Endothelial cell of umbilical vein (primary cell): ENCODE measurements at places on chromosomes 5 and 9. TPM values are rescaled to one million over a fixed set of nuclear protein-coding genes. Genes with fewer than 3 reads are reported as not detected.
A peak's percentile ranks its signal among the peaks of the same experiment; 100 is the strongest.

The ISL1 gene
- polyA plus RNA-seq: 0.13 and 0.28 TPM in 2 replicates

The SRA1 gene
- polyA plus RNA-seq: 17.6 and 20.3 TPM in 2 replicates

The HTR4 gene
- polyA plus RNA-seq: not detected in 2 replicates

The LMBRD2 gene
- 1.0 and 1.2 TPM in 2 replicates for polyA plus RNA-seq

The PDZD2 gene
- 0.65 and 0.66 TPM in 2 replicates for polyA plus RNA-seq

The PALM2AKAP2 gene
- polyA plus RNA-seq: 0.01 and 0.03 TPM in 2 replicates

The RMRP gene
- polyA plus RNA-seq: 359 TPM in 1 of 2 replicates, not detected in the other

The ORM2 gene
- not detected in 2 replicates for polyA plus RNA-seq

The ASPN gene
- polyA plus RNA-seq: not detected in 2 replicates

GRCh38 chr5:80672140-80672736, 17.5 kb upstream of the DHFR start:
- peak; percentile 69 for DNase-seq

- no peak for DNase-seq
Measured at GRCh38 chr9:124082622-124083021, 71.1 kb downstream of the LHX2 start.

- no peak for DNase-seq
Measured at GRCh38 chr9:98781588-98782383, 14.6 kb downstream of the ANKS6 start.

GRCh38 chr5:96220610-96221390, 212.2 kb downstream of the PCSK1 start:
- no peak for DNase-seq

DNA sequence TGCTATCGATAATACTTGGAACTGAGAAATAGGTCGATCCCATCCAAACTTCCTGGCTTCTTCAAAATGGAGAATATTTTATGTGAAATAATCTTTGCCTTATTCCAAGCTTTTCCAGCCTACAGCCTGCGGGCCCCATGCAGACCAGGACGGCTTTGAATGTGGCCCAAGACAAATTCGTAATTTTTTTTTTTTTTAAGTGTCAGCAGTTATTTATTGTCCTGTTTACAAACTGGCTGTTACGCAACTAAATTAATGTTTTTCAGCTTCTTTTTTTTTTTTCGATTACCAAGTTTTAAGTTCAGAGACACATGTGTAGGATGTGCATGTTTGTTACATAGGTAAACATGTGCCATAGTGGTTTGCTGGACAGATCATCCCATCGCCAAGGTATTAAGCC, 411.7 kb upstream of the EDIL3 start:
- no peak for DNase-seq

- DNase-seq: no peak
Measured at GRCh38 chr9:68709291-68710110, 4.5 kb downstream of the PIP5K1B start.

DNA sequence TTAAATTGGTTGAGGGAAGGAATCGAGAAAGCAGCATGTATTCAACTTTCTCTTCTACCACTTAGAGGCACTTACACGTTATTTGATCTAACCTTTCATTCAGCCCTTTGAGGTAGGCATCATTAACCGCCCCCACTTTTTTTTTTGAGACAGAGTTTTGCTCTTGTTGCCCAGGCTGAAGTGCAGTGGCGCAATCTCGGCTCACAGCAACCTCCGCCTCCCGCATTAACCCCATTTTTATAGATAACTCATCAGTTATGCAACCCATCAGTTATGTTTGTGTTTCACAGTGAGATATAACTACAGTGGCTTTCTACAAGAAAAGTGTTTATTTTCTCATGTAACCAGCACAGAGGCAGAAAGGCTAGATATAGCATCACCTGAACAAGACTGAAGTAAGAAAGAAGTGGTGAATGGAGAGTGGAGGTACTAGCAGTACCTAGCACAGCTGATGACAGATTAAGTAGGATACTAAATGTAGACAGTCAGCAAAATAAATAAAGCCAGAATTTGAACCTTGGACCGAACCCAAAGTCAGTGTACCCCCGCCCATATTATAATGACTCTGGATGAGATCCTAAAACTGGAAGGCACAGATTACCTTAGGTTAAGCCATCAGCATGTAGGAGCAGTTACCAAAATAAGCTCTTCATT, 91.2 kb downstream of the PJA2 start:
- DNase-seq: no peak

DNA sequence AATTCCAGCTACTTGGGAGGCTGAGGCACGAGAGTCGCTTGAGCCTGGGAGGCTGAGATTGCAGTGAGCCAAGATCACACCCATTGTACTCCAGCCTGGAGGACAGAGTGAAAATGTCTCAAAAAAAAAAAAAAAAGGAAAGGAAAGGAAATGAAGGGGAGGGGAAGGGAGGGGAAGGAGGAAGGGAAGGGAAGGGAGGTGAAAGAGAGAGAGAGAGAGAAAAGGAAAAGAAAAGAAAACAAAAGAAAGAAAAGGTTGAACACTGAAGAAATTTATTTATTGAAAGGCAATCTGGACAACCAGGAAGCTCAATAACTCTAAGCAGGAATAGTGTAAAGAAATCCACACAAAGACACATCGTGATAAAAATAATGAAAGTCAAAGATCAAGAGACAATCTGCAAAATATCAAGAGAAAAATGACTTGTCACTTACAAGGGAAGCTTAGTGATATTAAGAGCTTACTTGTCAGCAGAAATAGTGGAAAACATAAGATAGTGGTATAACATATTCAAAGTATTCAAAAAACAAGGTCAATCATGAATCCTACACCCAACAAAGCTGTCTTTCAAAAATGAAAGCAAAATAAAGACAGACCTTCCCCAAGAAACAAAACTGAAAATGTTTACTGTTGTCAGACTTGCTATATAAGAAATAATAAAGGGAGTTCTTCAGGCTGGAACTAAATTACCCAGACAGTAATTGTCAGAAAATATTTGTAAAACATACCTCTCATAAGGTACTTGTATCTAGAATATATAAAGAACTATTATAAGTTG, 10.9 kb upstream of the RIMOC1 start:
- DNase-seq: no peak

GRCh38 chr5:74966141-74967026, 86.0 kb downstream of the GCNT4 start:
- no peak for DNase-seq

DNA sequence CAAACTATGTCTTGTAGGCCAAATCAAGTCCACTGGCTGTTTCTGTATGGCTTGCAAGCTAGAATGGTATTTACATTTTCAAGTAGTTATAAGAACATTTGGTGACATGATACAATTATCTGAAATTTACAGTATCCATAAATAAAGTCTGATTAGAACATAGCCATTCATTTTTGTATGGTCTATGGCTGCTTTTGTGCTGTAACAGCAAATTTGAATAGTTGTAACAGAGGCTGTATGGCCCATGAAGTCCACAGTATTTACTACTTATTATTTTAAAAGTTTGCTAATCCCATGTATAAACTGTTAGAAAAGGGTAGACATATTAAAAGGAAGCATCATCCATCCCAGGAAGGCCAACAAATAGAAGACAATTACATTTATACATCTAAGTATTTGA, 17.7 kb downstream of the DHX29 start:
- DNase-seq: no peak

DNA sequence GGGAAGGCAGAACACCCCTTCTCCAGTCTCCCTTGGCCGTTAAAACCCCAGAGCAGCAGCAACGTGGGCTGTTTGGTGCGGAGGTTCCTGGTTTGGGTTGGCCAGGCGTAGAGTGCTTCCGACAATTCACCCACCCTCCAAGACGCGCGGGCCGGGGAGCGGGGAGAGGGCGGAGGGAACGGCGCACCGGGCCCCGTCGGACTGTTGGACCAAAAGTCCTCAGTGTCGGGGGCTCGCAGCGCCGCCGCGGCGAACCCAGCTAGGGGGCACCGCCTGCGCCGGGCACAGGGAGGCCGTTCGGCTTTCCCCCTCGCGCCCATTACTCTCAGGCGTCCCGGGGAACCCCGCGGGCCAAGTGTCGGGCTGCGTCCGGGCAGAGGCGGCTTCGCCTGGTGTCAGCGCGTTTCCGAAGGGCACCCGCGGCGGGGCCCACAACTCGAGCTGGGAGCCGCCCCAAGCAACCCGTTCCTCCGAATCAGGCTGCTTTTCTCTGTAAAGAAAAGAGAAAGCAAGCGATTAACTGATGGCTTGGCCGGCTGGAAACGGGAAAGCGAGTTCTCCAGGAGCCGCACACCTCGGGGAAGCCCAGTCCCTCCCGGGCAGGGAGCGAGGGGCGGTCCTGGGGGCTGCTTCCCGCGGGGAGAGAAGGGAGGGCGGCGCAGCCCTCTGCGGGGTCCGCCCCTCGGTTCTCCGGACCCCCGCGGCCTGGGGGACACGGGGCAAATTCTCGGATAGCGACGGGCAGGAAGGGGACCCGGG, 145.5 kb downstream of the ERCC6L2 start:
- peak; percentile 36 for DNase-seq

GRCh38 chr9:127935765-127936221, 1.9 kb downstream of the DPM2 start:
- DNase-seq: no peak

DNA sequence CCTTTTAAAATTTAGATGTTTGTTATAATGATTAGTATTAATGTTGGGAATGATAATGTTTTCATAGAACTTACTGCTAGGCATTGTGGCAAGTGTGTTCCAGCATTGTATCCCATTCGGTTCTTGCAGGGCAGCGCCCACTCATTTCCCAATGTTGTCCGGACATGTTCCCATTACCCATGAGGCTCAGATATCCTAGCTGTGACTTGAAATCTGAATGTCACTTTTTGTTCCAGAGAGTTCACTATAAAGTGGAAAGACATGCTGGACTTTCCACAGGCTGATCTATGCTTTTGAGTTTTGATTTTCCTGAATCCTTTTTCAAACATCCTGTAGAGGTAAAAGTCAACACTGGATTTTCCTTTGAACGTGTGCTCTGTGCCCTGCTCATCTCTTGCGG, 329.1 kb downstream of the MARCHF11 start:
- DNase-seq: no peak
